ENCODE measurements at places on chromosomes 7 and 10.

GRCh38 chr10:94093286-94093905 lies 99.7 kb downstream of the PLCE1 start:
- DNase-seq: no peak

DNA sequence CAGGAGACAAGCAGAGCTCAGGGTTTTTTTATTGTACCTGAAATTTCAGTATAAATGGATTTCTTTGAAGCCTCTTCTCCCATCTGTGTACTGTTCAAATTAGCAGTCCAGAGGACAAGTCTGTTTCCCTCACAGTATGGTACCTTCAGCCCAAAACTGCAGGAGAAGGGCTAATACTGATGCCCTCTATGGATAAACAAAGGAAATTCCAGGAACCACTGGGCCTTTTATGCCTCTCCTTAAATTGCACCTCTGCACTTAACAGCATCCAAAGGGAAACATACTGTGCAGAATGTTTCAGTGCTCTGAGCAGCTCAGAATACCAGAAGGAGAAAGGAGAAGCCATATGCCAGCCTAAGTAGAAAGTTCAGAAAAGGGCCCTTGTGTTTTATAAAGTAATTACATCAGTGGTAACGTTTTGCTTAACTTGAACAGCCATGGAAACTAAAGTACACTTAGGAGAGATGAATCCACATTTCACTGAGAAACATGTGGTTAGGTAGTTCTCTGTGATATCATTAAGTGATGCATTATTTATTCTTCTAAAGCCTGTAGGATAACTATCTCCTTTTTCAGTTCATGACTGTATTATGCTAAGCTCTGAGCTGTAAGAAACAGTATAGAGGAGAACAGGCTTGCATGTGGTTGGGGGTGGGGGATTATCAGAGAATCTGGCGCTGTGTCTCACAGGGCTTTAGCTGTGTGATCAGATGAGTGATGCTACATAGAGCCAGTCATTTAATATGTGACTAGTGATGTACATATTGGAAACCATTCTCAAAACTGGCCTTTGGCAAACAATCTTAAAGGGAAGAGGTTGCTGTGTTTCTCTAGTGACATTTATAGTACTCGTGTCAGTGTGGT lies 111.3 kb downstream of the POU6F2 start:
- DNase-seq: no peak

DNA sequence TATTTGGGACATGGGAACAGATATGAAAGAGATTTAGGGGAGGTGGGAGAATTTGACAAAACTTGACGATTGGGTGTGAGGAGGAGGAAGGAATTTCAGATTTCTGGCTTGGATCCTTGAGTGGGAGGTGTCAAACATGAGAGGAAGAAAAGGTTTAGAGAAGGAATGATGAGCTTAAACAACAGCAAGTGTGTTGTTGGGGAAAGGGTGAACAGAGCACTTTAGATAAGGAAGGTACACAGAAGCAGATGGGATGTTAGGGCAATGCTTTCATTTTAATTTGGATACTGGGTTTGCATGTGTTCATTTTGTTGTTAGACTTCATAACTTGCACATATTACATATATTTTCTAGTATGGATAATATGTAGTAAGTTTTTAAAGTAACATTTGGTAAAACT lies 23.2 kb downstream of the REEP3 start:
- DNase-seq: no peak

DNA sequence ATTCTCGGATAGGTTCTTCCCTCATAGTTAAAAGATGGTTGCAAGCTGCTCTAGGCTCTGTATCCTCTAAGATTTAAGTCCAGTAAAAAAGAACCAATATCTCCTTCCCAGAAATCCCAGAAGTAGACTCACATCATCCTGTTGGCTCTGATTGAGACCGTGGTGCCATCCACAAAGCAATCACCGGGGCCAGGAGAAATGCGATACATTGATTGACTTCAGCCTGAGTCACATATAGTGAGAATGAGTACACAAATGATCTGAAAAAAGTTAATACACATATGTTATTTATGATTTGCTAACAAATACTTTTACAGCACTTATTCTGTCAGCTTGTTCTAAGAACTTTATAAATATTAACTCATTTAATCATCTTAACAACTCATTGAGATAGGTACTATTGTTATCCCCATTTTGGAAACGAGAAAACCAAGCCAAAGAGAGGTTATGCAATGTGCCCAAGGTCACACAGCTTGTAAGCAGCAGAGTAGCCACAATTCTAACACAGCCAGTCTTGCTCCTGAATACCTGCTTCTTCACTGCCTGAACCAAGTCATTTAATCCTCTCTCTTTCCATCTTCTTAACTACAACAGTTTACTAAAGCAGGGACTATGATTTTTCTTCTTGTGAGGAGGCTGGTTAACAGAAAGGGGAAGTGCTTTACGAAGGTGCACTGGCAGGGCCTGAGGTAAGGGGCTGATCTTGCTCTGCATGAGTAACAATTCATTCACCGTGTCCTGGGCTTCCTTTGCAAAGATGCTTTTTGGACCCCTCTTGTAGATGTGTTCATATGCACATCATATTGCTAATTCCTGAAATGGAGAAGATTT lies 177.0 kb downstream of the REEP3 start:
- no peak for DNase-seq

- DNase-seq: no peak
These were observed 545.2 kb downstream of the SORCS1 start for GRCh38 chr10:106619346-106619745.

- DNase-seq: no peak
These were observed 91.7 kb downstream of the CYP26A1 start for GRCh38 chr10:93165367-93165766.

DNA sequence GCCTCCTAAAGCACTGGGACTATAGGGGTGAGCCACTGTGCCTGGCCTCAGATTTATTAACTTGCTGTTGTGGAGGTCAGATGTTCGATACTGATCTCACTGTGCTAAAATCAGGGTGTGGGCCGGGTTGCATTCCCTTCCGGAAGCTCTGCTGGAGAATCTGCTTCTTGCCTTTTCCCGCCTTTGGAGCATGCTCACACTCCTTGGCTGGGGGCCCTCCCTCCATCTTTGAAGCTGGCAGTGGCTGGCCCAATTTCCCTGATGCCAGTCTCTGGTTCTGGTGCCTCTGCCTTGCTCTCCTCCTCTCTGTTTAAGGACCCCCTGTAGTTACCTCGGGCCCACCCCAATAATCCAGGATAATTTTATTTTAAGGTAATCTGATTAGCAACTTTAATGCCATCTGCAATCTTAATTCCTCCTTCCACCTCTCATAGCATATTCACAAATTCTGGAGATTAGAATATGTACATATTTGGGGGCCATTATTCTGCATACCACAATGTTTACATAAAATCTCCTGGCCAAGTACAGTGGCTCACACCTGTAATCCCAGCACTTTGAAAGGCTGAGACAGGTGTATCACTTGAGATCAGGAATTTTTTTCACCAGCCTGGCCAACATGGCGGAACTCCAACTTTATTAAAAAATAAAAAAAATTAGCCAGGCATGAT lies 7.9 kb upstream of the PITRM1 start:
- no peak for DNase-seq

DNA sequence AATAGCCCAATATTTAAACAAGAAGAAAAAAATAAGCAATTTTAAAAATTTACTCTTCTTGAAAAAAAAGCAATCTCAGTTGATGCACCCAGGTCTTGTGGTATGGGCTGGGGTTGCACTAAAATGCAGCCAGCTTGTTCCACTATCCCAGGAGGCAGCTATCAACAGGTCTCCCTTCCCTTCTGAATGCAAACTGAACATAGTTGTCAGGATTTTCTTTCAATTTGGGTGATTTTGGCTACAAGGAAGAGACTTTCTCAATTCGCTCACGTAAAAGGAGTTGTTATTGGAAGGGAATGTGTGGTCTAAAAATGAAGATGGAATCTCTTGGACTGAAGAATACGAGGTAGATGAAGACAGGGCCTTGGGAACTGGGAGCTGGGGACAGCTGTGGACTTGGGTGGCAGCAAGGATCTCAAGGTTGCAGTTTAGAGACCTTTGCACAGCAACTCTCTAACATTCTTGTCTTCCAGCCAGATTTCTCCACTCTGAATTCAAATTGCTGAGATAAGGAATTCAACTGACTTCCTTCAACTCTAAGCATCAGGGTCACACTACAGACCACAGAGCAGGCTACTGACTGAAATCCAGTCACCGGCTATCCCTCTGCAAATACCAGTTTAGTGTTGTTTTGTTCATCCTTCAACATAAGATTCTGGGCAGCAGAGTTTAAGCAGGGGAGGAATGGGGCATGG lies 3.1 kb upstream of the TMEM26 start:
- no peak for DNase-seq

GRCh38 chr10:69952821-69953221 lies 99.8 kb upstream of the MACROH2A2 start:
- no peak for DNase-seq

DNA sequence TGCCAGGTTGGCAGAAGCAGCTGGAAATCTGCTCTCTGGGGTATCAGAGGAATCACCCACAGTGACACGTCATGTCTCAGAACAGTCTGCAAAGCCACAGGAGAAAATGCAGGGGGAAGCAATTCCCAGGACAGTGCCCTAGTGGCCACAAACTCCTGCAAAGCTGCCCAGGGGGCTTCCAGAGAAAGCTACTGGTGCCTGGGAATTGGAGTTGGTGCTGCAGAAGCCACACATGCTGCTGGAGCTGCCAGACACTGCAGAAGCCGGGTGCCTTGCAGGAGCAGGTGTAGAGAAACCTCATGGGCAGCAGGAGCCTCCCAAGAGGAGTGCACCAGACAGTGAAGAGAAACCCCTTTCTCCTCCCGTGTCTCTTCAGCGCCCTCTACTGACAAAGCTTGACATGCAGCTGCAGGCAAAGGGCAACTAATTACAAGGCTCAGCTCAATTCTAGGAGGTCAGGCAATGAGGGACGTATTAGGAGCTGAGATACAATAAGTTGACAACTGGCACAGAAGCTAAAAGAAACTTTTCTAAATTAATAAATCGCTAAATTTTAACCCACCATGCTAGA lies 30.2 kb upstream of the NUB1 start:
- no peak for DNase-seq

- DNase-seq: no peak
These were observed 273.7 kb downstream of the CCDC3 start for GRCh38 chr10:12727832-12728215.

DNA sequence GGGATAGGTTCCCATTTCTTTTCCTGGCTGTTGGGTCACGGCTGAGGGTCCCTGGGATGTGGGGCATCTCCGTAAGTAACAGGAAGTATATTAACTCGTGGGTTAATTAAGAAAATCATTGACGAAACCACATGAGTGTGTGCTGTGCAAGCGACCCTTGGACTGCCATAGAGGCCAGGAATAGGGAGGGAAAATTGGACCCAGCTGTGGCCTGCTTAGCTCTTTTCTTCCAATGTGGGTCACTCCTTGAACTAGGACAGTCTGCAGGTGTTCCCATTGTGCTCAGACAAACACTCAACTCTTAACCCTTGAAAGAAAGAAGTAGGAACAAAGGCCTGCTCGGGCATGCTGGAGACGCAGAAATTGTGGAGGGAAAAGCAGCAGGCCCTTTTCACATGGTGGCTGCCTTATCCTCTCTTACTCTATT lies 25.6 kb upstream of the PLEKHA1 start:
- no peak for DNase-seq

GRCh38 chr10:129191797-129192196 lies 275.2 kb upstream of the MGMT start:
- no peak for DNase-seq

DNA sequence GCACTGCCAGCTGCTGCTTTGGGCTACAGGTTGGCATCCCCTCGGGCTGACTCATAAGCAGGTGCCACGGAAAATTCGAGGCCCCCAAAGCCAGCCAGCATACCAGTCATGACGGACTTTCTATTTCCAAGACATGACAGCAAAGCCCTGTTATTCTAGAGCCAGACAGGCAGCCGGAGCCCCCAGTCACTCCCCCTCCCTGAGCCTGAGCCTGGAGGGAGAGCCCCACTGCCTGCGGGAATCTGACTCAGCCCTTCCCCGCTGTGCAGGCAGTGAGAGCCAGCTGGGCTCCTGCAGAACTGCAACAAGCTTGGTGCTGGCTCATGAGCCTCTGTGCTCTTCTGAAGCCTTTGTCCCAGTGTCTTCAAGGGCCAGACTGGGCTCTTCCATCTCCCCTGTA lies 15.8 kb downstream of the BTBD16 start:
- no peak for DNase-seq

- DNase-seq: peak; percentile 81
These were observed 599.7 kb downstream of the KCNMA1 start for GRCh38 chr10:77037735-77038403.

- no peak for DNase-seq
These were observed 4.3 kb downstream of the DAGLB start for GRCh38 chr7:6443372-6443941.

DNA sequence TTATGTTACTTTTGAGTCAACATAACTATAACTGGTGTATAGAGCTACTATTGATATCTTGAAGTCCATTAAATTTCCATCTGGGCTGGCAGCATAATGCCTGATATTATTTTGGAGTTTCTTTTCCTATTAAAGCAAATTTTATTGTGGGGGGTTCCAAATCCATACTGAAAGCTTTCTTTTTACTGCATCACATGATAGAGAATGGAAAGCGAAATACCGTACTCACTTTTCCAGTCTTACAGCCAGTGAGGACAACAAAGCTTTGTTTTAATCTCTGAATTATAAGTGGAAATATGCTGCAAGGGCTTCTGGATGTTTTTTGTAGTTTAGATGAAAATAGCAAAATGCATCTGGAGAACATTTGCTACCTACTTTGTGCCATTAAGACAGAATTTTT lies 477.5 kb upstream of the SEMA3D start:
- no peak for DNase-seq

- DNase-seq: peak; percentile 63
These were observed 207.9 kb downstream of the PLXNA4 start for GRCh38 chr7:132368246-132368900.

DNA sequence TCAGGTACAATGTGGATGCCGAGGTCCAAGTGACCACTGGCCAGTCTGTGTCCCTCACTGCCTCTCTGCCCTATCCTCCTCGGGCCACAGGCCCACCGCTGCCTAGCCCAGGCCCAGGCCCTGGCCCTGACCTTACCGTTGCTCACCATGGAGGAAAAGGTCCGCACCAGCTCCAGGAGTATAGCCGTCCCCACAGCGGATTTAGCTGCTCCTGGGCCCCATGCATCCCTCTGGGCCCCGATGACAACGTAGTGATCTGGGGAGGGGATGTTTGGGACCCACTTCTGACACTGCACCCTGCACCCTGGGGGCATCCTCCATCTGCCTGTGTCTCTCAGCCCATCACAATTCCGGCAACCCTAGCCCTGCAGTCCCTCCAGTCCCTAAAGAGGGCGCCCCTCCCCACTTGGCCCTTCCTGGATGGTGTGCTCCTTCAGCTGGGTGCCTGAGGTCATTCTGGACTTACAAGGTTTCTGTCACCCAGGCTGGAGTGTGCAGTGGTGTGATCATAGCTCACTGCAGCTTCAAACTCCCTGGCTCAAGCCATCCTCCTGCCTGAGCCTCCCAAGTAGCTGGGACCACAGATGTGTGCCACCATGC lies 12.1 kb downstream of the TFR2 start:
- DNase-seq: no peak

GRCh38 chr7:142442396-142442795 lies 184.5 kb upstream of the PRSS58 start:
- no peak for DNase-seq
